ENCODE measurements at places on chromosomes 4 and X.

GRCh38 chr4:163132469-163133218 is 34.0 kb downstream of the NAF1 start:
- no peak for ATAC-seq

DNA sequence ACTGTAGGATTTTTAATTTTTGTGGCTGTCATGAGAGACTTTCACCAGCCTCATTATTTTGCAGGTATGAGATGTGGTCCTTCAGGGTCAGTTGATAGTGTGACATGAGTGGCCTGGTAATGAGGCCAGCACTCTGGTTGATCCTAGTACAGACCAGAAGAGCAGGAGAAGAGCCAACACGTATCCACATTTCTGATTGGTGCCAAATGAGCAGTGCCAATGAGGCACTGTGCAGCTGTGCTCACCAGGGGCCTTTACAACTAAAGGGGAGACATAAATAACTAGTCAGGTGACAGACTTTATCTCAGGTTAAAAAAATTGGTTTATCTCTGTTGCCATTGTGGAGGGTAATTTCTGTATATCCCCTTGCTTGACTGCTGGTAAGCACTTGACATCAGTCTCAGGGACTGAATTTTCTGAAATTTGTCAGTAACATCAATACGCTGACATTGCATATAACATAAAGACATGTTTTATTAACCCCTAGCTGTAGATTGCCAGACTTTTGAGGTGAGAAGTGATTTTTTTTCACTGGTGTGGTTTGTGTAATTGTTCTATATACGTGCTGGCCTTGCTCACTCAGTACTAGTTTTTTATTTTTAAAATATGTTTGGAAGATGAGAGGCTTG is 101.2 kb downstream of the AFF1 start:
- no peak for ATAC-seq

DNA sequence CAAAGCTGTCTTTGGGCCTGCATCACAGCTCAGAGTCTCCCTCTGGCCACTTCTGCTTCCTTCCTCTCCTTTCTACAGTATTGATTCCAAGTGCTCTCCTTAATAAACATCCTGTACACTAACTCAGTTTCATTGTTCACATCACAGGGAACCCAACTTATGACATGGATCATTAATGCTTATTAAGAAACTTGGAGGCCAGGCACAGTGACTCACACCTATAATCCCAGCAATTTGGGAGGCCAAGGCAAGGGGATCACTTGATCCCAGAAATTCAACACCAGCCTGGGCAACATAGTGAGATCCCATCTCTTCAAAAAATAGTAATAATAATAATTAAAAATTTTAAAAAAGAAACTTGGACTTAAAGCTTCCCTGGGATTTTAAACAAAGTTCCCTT is 89.2 kb upstream of the EFHC2 start:
- ATAC-seq, result no peak

DNA sequence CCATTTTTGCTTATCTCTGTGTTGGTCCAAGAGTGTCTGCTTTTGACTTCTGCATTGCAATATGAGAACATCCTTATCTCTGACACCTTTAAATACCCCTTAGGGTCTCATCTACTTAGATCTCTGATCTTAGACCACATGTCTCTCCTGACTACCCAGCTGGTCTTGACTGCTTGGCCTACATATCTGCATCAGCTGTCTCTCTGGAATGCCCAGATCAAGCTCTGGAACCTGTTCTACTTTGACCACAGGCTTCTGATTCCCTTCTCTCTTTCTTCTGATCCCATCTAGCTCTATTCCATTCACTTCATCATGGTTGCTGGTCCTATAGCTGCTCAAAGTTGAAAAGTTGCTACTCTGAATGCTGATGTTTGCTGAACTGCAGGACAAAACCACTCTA is 301.2 kb downstream of the MAPK10 start:
- ATAC-seq, result no peak

GRCh38 chr4:68748181-68748991 is 67.4 kb upstream of the UGT2B10 start:
- no peak for ATAC-seq

- no peak for ATAC-seq
Measured at GRCh38 chr4:96186593-96186992, 346.7 kb downstream of the PDHA2 start.

- no peak for ATAC-seq
Measured at GRCh38 chr4:17400686-17401085, 111.2 kb downstream of the QDPR start.

GRCh38 chr4:110091434-110092140 is 106.8 kb downstream of the ELOVL6 start:
- ATAC-seq, result no peak

DNA sequence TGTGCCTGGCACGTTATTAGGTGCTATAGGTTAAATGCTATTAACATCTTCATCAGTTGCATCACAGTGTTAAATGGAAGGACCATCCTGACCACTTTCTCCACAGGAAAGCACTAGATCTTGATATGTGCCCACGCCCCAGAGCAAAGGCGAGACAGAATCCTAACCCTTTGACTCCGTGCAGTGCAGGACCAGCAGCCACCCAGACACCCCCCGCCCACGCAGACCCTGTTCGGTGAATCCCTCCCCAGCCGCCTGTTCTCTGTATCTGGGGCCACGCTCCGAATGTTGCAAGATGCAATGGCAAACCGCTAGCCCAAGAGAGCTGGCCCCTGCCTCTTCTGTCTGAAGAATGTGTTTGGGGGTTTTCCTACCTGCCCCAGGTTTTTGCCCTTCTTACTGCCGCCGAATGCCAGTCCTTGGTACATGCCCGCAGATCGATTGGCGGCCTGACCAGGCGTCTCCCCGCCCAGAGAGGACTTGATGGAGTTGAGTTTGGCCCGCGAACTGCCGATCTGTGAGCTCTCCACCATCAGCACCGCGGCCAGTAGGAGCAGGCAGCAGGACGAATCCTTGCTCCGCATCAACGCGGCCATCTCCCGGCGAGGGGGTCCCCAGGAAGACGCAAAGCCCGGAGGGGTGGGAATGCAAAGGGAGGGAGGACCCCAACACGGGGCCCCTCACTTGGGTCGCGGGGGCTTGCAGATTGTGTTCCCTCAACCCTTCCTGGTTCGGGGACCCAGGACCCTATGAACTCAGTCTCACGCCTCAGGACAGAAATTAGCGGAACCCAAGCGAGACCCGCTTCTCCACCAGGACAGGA is 906 bp downstream of the DKK2 start:
- no peak for ATAC-seq

GRCh38 chr4:138078253-138078652 is 163.9 kb downstream of the SLC7A11 start:
- ATAC-seq, result no peak
